Kidney tubule cell (primary cell): ENCODE measurements at places on chromosomes 1 and 21.

DNA sequence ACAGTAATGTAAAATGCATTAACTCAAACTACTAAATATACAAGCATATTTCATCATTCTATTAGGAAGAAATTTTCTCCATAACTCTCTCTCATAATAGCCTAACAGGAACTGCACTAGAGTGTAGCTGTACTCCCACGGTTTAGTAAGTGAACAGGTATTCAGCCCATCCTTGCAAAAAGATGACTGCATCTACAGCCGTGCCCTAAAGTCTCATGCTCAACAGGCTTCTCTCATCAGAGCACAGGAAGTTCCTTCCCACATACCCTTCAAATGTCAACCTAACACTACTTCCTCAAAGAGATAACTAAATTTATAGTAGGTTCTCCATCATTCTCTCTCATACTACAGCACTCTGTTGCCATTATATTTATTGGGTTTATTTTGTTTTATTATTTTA is 251.6 kb downstream of the AKT3 start:
- DNase-seq, result peak; percentile 90

GRCh38 chr1:57431400-57431799 is 7.5 kb upstream of the DAB1 start:
- no peak for DNase-seq

- no peak for DNase-seq
These were observed 1.2 kb upstream of the TFF1 start for GRCh38 chr21:42367367-42368165.

GRCh38 chr21:44301961-44302406 is 2.1 kb downstream of the PFKL start:
- DNase-seq, result peak; percentile 64

- DNase-seq, result no peak
These were observed 39.6 kb upstream of the GPR153 start for GRCh38 chr1:6300342-6301048.

- DNase-seq, result peak; percentile 69
These were observed 150.2 kb downstream of the PRDM16 start for GRCh38 chr1:3219005-3219790.

- DNase-seq, result no peak
These were observed 428.6 kb upstream of the CAMK1G start for GRCh38 chr1:209154912-209155311.

DNA sequence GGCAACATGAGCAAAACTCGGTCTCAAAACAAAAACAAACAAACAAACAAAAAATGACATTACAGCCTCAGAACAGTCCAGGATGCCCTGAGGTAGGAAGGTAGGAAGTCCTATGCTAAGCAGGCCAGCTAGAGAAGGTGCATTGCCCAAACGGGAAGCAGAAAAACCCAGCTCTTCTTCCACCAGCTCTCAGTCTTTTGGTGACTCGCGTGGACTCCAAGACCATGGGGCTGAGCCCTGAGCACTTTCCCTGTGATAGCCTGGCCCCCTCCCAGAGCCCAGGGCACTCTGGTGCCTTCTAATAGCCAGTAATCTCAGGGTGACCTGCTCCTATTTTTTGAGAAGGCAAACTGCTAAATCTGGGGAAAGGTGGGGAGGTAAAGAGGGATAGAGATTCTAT is 16.1 kb downstream of the PHLDA3 start:
- no peak for DNase-seq

- peak; percentile 13 for DNase-seq
These were observed 616 bp downstream of the MCOLN3 start for GRCh38 chr1:85047472-85048295.

- no peak for DNase-seq
These were observed 173.6 kb downstream of the RERE start for GRCh38 chr1:8643542-8644536.

GRCh38 chr1:217895841-217896240 is 264.7 kb downstream of the SPATA17 start:
- DNase-seq, result no peak

DNA sequence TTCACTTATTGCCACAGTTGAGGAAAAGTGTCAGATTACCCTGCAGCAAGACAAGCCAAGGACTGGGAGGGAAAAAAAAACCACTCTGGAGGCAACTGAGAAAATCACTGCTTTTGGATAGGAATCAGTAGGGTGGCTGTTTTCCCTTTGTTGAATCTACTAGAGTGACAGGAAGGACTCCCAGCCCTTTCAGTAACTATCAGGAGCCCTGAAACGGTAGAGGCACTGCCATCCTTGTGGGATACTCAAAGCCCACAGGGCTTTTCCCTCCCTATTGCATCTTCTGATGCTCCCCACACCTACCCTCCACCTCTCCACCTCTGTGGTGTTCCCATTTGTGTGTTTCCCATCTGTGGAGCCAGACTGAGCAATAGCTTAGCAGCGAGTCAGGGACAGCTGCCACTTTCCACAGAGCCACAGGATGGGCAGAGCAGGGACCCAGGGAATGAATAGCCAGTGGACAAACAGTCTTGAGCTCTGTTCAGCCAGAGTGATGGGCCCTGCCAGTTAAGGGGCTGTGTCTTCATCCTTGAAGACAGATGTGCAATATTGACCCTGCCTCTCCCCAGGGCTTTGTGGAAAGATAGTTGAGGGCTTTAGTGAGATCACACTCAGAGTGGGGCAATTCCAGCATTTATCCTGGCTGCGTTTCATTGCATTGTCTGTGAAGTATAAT is 13.9 kb downstream of the UBIAD1 start:
- DNase-seq, result peak; percentile 33

GRCh38 chr1:33880305-33880704 is 16.4 kb downstream of the HMGB4 start:
- no peak for DNase-seq

DNA sequence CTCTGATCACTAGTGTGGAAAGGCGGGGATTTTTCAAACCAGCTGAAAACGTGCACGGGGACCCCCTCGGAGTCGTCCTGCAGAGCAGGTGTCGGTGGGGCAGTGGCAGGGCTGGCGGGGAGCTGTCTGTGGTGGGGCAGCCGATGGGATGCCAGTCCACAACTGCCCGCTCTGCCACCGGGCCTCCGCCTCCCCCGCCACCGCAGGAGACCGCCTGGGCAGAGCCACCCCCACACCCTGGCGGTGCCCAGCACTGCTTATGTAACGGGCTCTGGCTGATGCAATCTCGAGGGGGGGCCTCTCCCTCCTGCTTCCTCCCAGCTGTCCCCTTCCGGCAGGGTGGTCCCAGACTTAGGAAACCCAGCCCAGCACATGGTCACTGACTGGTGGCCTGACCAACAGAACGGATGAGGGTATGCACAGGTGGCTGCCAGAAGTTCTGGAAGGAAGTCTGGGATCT is 9.3 kb downstream of the CHD5 start:
- DNase-seq, result no peak

GRCh38 chr1:19625291-19625937 is 18.7 kb upstream of the NBL1 start:
- DNase-seq, result no peak

- no peak for DNase-seq
These were observed 18.2 kb upstream of the CDK18 start for GRCh38 chr1:205486258-205486657.

- DNase-seq, result no peak
These were observed 160.9 kb downstream of the UCK2 start for GRCh38 chr1:165988275-165988674.

DNA sequence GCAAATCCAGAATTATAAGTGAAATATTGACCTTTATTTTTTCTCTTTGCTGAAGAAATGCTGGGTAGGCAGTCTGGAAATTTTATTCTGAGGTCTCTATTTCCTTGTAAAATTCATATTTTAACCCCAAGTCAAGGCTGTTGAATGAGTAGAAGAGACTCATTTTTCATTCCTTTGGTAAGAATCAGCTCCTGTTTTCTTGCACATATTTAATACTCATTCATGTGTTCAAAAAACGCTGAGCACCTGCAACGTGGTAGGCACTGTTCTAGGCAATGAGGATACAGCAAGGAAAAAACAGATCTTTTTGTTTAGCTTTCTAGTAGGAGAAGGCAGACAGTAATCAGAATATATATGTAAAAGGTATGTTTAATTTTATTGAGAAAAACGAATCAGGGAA is 1.5 kb downstream of the PRKAA2 start:
- DNase-seq, result peak; percentile 54

GRCh38 chr1:161214369-161214768 is 726 bp upstream of the FCER1G start:
- DNase-seq, result no peak
